Adipose tissue (tissue), 3 donors: ENCODE measurements at places on chromosomes 6 and 20. TPM values are rescaled to one million over a fixed set of nuclear protein-coding genes. Genes with fewer than 3 reads are reported as not detected.

The CALHM5 gene
- 0.17 TPM for polyA plus RNA-seq

The TPBG gene
- 10.7 TPM for polyA plus RNA-seq

The ADTRP gene
- polyA plus RNA-seq, result 1.1 TPM

The C4B gene
- 93.8 TPM for polyA plus RNA-seq

The RANBP9 gene
- polyA plus RNA-seq, result 20.7 TPM

The PTCRA gene
- polyA plus RNA-seq, result not detected

The FAM184A gene
- polyA plus RNA-seq, result 1.1 TPM

The SRMS gene
- not detected for polyA plus RNA-seq

The SLC17A4 gene
- not detected for polyA plus RNA-seq

The FAM83C gene
- polyA plus RNA-seq, result 0.03 TPM

The PPP1R14C gene
- not detected for polyA plus RNA-seq
